ENCODE measurements at places on chromosomes 3 and 15. TPM values are rescaled to one million over a fixed set of nuclear protein-coding genes. Genes with fewer than 3 reads are reported as not detected.

CCRL2 gene
- total RNA-seq: not detected

SCAMP5 gene
- total RNA-seq: 47.8 TPM

SNTN gene
- not detected for total RNA-seq

PXYLP1 gene
- 17.9 TPM for total RNA-seq

INSYN1 gene
- total RNA-seq: 2.5 TPM

LTK gene
- 0.31 TPM for total RNA-seq

DNA sequence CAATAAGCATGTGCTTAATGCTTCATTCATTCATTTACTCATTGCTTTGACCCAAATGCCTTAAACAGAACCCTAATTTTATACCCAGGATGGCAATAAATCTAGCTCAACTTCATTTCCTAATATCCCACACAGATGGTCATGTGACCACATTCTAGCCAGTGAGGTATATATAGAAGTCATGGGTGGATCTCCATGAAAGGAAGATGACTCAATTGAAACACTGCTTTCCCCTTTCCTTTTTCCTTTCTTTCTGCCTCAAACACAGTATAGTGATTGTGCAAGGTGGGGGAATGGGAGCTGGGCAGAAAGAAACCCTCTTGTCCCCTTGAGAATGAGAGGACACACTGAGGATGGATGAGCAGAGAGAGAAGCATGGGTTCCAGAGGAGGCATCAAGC is 183.5 kb upstream of the PRICKLE2 start:
- DNase-seq: no peak

- DNase-seq: no peak
These were observed 40.3 kb downstream of the SPSB4 start for GRCh38 chr3:141091426-141091825.

GRCh38 chr3:185225523-185225922 is 28.3 kb downstream of the EHHADH start:
- DNase-seq: no peak

DNA sequence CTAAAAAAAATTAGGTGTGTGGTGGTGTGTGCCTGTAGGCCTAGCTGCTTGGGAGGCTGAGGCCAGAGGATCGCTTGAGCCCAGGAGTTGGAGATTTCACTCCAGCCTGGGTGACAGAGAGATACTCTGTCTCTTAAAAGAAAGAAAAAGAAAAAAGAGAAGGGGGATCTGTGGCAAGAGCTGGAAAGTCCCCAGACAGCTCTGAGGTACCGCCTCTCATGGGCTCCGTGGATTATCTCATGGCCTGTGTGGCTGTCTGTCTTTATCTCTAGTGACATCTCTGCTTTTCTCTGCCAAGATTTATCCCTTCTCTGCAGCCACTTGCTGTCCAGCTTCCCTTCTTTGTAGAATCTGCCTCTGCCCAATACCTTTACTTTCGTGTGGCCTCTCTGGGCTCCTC is 5.7 kb downstream of the EXOSC7 start:
- DNase-seq: no peak

DNA sequence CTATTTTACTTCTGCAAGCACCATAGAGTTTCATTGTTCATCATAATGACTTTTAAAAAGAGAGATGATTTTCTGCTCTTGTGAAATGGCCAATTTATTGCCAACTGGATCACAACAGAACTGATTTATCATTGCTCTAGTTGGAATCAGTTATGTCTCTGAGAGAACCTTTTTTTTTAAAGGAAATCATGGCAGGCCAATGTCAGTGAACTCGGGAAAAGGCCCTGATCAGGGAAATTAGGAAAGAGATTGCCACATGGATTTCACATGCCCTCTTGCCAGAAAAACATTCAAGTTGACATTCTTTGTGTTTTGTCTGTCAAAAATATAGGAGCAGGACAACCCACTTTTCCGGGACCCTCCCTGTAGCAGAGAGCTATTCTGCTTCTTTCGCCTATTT is 12.6 kb upstream of the SLC25A26 start:
- DNase-seq: no peak

GRCh38 chr3:52134761-52135160 is 19.5 kb downstream of the POC1A start:
- DNase-seq: no peak

- peak; percentile 75 for DNase-seq
These were observed 3.3 kb downstream of the TUBGCP5 start for GRCh38 chr15:23035964-23036566.

- DNase-seq: no peak
These were observed 381.5 kb upstream of the DPPA4 start for GRCh38 chr3:109718850-109719249.

DNA sequence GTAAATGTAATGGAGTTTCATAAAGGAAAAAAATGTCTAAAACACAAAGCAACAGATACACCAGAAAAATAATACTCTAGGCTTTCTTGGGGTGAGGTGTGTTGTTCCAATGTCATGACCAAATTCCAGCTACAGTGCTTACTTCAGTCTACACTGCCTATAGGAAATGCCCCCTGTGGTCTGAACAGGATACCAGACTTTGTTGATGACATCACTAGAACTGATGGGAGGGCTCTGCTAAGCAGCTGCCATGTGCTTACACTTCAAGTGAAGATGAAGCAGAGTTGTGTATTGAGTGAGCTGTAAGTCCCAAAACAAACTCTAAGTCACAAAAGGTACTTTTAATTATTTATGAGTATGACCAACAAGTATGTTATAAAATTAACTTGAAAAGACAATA is 456.1 kb upstream of the IL12A start:
- no peak for DNase-seq

DNA sequence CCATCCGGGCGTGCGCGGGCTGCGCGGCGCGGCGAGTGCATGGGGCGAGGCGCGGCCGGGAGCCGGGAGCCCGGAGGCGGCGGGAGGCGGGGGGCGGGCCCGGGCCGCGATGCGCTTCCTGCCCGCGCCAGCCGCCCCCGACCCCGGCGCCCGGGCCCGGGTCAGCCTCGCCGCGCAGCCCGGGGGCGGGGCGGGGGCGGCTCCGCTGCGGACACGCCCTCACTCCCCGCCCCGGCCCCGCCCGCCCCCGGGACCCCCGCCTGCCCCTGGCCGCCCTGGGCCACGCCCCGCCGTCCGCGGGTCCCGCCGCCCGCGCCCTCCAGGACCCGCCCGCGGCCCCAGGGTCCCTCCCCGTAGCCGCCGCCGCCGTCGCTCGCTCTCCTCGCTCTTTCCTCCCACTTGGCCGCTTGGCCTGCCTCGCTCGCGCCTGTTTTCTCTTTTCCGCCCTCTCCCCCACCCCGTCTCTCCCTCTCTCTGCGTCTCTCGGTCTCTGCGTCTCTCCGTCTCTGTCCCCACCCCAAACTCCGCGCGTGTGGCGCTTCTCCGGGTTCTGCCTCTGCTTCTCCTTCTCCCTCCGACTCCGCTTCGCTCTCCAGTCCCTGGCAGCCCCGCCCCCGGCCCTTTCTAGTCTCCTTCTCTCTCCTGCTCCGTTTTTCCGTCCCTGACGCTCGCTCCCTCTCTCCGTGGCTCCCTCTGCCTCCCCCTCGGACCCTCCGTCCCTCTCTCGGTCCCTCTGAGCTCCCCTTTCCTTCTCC is at the start of gene PLXND1:
PLXND1 (minus strand) TSS at position 41 of the 755 bp plus-strand sequence; CDS start at position 4, 37 bp downstream.
- peak; percentile 77 for DNase-seq

Data from H9 (cell line).